ENCODE measurements at places on chromosomes 2 and 18.

DNA sequence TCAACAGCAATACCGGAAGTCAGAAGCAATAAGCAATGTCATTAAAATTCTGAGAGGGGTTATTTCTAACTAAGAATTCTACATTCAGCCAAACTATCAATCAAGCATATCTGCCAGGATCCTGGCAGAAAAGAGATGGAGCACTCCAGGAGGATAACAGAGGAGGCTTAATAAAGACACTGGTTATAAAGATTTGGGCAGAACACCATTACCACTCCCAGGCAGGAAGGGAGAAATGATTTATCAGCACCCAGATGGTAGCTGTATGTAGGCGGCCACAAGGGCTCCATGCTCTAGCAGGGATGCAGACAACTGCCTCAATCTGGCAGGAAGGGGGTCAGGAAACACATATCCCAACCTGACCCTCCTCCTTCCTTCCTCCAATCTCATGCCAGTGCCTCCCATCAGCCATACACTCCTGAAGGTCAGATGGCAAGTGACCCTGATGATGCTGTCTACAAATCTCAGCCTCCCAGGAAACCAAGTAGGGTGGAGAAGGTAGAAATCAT is 20.5 kb upstream of the TNFAIP6 start:
- no peak for DNase-seq

DNA sequence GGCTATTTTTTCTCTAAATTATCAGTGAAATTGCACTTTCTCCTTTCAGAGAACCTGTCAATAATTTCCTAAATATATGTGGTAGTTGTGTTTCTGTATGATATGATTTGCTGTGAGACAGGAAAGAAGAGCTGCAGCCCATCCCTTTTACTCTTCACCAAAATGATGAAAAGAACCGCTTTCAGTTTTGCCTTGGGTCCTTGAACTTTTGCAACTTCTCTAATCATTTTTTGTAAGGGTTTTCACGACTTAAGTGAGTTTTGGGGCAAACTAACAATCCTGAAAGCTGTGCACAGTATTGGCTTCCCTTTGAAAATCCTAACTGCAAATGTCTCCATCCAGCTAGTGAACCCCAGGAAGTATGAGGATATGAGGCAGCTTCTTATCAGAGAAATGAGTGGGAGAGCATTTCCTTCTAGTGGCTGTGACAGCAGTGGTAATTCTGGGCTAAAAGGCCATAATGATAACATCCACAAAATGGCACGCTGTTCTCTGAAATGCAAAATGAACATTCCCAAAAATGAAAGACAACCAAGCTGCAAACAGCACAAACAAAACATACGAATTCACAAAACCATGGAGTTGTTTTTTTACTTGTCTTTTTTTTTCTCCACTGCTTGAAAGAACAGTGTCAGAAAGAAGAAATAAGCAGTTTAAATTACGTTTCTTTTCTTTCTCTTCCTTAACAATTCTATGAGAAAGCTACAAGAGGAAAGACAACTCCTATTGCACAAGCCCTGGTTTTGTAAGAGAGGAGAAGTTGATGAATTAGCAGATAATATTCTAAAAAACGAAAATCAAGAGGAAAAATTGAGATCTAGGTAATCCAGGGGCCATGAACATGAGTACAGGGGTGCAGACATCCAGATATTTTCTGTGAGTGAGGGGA is 1291.6 kb upstream of the ZEB2 start:
- DNase-seq, result no peak

DNA sequence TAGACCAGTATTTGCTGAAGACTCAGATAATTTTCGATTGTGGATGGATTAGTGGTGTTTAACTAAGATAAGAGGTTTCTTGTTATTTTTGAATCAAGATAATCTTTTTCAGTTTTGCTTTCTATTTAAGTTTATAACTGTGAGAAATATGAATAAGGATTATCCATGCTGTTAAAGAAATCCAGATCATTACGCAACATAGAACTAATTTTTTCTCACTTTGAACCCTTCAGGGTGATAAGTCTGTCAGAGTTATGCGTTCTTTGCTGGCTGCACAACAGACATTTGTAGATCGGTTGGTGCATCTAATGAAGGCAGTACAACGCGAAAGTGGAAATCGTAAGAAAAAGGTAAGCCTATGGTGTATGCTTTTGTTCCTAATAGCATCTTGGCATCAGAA is 74.1 kb downstream of the PIK3C3 start:
- no peak for DNase-seq

- DNase-seq, result no peak
Measured at GRCh38 chr2:23565814-23566213, 180.8 kb downstream of the KLHL29 start.

DNA sequence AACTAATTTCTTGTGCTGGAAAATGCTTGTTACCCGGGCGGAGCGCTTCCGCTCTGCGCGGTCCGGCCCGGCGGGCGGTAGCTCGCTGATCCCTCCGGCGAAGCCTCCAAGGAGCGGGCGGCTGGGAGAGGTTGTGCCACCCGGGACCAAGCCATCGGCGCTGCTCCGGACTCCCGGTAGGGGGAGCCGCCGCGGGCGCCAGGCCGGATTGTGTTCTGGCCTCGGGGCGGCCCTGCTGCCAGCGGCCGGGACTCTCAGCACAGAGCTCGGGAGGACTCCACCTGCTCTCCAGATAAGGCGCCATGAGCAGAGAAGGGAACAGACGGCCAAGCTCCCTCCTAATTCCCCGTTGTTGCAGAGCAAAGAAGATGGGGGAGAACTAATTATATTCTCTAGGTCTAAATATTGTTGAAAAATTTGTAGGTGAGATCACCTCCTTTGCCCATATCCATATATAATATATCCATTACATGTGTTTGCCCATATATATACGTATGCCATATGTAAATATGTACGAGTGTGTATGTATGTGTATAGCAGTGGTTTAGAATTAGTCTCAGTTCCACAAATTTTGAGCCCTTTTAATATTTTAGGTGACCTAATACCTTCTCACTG is 13.8 kb upstream of the SATB2 start:
- DNase-seq, result peak; percentile 53

GRCh38 chr18:3454365-3455089 is 4.6 kb downstream of the TGIF1 start:
- peak; percentile 66 for DNase-seq

GRCh38 chr2:28452534-28453081 is 43.3 kb upstream of the PLB1 start:
- DNase-seq, result peak; percentile 58
